ENCODE measurements at places on chromosomes 1 and 21.

DNA sequence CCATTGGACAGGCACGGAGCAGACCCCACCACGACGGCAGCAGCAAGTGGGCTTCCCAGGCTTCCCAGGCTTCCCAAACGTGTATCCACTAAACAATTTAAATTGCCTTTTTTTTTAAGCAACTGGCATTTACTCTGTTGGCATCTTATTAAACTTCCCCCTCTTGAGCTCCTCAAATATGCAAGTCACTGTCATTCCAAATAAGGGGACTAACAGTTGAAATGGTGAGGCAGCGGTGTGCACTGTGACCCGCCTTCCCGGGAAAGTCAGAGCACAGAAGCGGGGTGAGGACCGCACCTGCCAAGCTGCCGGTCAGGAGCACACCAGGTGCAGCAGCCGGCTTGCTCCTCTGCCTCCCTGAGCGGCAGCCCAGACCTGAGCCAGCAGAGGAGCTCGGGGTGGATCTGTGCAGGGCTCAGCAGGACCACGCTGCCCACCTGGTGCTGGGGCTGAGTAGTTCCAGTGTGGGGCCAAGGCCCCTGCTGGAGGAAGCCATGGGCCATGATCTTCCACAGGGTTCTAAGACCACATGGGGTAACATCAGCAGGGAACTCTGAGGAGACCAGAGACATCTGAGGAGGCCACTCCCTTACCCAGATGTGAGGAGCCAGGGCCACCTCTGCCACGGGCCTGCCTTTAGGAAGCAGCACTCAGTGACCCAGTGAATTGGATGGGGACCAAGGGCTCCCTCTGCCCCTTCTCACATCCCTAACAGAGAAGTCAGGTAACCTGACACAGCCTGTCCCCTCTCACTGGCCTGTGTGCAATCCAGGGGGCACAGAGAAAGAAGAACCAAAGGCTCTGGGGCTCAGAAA lies 245.4 kb downstream of the NPHP4 start:
- DNase-seq: no peak

GRCh38 chr1:219223496-219223895 lies 49.8 kb downstream of the LYPLAL1 start:
- no peak for DNase-seq

DNA sequence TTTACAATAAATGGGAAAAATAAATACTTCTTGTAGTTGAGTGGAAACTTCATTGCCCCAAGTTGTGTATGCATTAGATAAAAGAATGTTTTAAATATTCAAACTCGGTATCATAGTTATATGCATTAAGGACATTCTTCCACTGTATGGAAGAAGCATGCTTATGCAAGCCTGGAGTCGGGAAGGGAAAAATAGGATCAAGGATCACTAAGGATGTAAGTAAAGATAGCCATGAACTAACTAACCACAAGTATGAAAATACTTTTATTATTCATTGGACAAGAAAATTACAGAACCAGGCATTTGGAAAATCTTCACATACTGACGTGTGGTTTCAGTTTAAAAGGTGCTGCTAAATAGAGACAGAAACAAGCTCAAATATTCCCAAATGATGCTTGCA lies 26.9 kb upstream of the DPYD start:
- no peak for DNase-seq

- no peak for DNase-seq
Observed at GRCh38 chr1:231855361-231855760, 228.8 kb downstream of the DISC1 start.

- DNase-seq: peak; percentile 13
Observed at GRCh38 chr1:179121159-179121938, 39.5 kb downstream of the TOR3A start.

DNA sequence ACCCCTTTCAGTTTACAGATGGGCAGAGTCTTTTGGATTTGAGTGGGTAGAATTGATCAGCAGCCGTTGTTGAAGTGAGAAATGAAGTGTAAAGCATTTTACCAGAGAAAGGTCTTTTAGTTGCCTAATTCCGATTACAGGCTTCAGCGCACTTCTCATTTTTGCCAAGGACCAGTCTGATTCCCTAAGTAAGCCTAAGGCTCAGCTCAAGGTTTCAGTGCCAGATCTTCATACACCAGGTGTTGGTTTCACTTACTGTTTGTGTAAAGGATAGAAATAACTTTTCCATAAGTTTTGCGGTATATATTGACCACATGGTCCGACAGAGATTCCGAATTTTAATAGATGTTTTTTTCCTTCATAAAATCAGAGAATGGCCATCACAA lies 83.9 kb upstream of the BMP8A start:
- no peak for DNase-seq

DNA sequence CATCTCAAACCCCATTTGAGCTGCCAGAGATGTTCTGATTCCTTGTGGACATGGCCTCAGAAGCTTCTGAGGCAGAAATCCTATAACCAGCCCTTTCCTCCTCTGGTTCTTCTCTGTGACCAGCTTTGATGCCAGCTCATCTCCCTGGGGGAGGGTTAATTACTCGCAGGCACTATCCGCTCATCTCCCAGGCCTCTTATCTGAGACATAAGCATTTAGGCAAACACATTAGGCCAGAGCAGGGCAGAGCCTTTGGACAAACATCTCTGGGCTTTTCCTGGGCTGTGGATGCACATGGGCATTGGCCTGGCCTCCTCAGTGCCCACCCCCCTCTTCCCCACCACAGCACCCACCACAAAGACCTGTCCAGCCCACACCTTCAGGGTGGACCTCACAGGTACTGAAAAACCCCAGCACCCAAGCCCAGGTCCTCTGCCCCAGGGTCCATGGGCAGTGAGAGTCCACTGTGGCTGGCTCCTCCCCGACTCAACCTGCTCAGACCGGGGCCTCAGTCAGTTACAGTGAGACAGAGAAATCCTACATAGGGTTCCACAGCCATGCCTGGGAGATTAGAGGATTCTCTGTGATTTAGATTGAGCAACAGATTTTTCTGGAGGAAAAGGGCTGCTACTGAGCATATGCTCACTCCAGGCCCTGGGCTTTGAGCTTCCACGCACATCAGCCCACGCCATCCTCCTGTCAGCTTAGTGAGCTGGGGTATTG lies 26.9 kb downstream of the IGSF21 start:
- DNase-seq: no peak

GRCh38 chr1:232386294-232386693 lies 243.6 kb downstream of the SIPA1L2 start:
- no peak for DNase-seq

- DNase-seq: peak; percentile 90
Observed at GRCh38 chr1:33180226-33180910, 1.5 kb downstream of the TRIM62 start.

DNA sequence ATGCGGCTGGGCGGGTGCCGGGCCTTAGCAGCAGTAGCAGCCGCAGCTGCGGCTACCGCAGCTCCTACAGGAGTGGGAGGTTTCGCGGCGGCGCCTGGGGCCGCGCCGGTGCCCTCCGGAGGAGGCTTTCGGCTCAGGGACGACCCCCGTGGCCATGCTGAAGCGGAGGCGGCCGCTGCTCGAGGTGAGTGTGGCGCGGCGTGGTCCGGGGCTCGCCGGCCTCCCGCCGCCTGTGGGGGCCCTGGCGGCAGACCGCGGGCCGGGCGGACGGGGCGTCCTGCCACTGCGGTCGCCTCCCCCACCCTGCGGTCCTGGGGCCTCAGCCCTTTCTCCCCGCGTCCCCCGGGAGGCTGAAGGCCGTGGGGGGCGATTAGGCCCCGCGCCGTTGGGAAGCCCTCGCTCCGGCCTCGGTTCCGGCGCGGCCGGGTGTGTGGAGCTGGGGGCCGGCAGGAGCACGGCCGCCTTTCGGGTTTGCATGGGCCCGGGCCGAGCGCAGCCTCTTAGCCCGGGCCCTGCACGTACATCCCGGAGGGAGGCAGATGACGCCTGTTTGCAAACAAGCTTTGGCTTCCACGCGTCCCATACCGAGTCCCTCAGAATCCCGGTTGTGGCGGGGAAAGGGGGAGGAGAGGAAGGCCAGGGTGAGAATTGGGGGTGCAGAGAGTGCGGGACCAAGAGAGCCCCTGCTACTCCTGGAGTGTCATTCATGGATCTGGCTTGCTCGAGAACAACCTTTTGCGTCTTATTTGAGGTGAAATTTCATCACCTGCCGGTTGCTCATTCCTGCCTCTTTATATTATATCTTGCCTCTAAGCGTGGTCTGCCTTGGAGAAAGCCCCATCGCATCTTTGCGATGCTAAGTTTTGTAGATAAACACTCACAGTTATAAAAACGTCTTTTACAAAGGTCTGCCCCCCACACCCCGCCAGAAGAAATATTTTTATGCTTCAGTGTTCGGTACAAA lies 613 bp downstream of the ZFYVE9 start:
- DNase-seq: peak; percentile 32

DNA sequence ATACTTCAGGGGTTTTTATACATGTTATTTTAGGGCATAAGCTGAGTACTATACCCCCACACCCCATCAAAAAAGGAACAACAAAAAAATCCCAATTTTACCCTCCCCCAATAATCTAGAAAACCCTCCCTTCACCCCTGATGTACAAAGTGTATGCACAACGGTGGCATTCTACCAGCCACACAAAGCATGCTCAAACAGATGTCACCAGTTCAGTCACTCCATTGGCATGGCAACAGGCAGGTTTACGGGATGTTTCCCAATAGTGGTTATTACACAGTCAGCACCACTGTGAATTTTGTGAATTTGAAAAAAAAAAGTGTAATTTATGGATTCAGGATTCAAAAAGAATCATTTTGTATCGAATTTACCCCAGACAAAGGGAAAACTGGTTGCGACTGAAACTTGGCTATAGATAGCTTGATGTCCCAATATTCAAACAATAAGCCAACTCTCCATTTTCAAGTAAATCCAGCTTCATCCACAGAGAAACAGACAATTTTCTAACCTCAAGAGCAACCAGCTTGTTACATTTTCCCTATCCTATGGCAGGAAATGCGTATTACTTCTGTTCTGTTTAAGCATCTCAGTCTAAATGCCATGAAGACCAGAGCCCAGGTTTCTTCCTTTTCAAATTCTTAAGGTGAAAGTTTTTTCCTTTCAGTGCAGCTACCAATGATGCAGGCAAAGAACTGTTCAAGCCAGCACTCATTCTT lies 34.0 kb upstream of the SLC45A3 start:
- peak; percentile 75 for DNase-seq

GRCh38 chr1:92989253-92989652 lies 28.0 kb upstream of the DIPK1A start:
- no peak for DNase-seq
